ENCODE measurements at places on chromosomes 1 and 21. TPM values are rescaled to one million over a fixed set of nuclear protein-coding genes. Genes with fewer than 3 reads are reported as not detected.

GRCh38 chr1:101100674-101101073, 75.1 kb upstream of the DPH5 start:
- peaks cover 8% of the 10 kb centered on the region for H3K4me1 ChIP-seq
- H3K4me3 ChIP-seq, result no peak overlapping the region
- no peak for DNase-seq
- H3K27ac ChIP-seq, result no peak overlapping the region
- no peaks in the 10 kb centered on the region for H3K27me3 ChIP-seq

- H3K27ac ChIP-seq, result no peak overlapping the region
- H3K27me3 ChIP-seq, result peaks cover 15% of the 10 kb centered on the region
- no peak overlapping the region for H3K4me3 ChIP-seq
- H3K4me1 ChIP-seq, result no peaks in the 10 kb centered on the region
Measured at GRCh38 chr1:7303554-7304317, 467.4 kb upstream of the VAMP3 start.

DNA sequence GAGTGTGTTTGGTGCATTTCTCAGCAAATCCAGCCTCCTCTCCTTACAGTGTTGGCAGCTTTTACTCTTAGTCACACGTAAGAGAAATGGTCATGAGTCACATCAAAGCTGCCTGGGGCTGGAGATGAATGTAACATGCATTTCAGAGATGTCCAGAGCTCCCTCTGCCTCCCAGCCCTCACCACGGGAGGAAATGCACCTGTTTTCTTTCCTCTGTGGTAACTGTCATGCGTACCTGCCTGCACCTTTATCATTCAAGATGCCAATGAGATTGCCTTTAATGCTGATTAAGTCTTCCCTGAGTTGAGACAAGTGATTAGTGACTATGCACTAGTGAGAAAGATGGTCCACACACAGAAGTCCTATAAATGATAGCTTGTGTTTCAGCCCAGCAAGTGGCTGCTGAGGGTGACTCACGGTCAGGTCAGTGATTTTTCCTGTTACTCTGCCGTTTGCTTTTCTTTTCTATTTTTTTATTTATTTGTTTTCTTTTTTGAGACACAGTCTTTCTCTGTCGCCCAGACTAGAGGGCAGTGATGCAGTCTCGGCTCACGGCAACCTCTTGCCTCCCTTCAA, 277.3 kb upstream of the FMN2 start:
- no peaks in the 10 kb centered on the region for H3K36me3 ChIP-seq
- H3K4me1 ChIP-seq, result peaks cover 29% of the 10 kb centered on the region
- H3K4me3 ChIP-seq, result no peak overlapping the region
- peak; percentile 68 for DNase-seq
- no peak overlapping the region for H3K27ac ChIP-seq
- no peaks in the 10 kb centered on the region for H3K27me3 ChIP-seq

- H3K4me3 ChIP-seq, result no peak overlapping the region
- peaks cover 2% of the 10 kb centered on the region for H3K4me1 ChIP-seq
- DNase-seq, result no peak
- H3K27ac ChIP-seq, result no peak overlapping the region
- H3K27me3 ChIP-seq, result peaks cover 32% of the 10 kb centered on the region
Measured at GRCh38 chr1:31618916-31619846, 1.7 kb downstream of the HCRTR1 start.

DNA sequence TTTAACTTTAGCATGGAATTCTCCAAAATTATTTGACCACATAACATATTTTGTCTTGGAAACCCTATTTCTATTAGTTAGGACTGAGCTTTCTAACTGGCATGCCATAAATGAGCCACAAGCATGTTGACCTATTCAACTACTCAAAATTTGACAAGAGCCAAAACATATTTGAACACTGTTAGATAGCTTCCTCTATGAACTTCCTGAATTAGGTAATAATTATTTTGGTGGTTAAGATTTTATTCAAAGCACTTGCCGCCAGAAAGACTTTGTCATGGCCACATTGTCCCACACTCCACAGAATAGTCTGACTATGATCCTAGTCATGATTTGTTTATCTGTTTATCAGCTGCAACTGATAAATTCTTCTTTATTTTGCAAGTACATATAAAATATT, 23.1 kb upstream of the CTPS1 start:
- DNase-seq, result no peak
- no peak overlapping the region for H3K27ac ChIP-seq
- H3K4me1 ChIP-seq, result peaks cover 2% of the 10 kb centered on the region
- H3K4me3 ChIP-seq, result no peak overlapping the region
- no peaks in the 10 kb centered on the region for H3K36me3 ChIP-seq

CRNN gene
- total RNA-seq, result not detected

HSPA6 gene
- 0.25 TPM for total RNA-seq

RPTN gene
- total RNA-seq, result not detected

HSD3B2 gene
- total RNA-seq, result not detected

GABRD gene
- not detected for total RNA-seq

ACTN2 gene
- total RNA-seq, result 0.36 TPM

LEFTY1 gene
- not detected for total RNA-seq

Measured in activated naive CD4-positive, alpha-beta T cell treated with anti-CD3 and anti-CD28 coated beads for 36 hours (primary cell).